ENCODE measurements at places on chromosomes 2 and 18.

DNA sequence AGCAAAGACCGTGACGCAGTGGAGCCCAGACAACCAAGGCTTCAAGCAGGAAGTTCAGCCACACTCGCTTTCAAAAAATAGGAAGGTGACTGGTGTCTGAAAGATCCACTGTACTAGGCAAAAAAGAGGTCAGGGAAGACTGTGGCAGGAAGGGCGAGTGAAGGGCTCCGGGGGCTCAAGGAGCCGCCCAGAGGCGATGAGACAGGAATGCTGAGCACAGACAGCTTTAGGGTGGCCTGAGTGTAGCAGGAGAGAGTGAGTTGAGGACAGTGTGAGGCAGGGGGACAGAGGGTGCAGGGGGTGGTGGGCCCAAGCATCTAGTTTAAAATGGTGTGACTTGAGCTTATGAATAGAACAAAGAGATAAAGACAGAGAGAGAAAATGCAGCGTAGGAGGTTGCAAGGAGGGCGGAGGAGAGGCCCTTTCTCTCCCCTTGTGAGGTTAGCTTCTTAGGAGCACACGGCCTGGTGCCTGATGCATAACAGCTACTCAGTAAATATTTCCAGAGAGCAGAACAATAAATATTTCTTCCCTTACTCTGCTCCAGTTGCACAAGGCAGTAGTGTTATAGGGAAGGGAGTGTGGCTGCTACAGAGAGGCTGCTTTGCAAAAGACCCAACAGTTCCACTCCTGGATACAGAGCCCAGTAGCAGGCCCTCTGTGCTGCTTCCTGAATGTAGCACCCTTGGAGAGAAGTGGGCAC is 789.7 kb upstream of the RAB6C start:
- DNase-seq: no peak

DNA sequence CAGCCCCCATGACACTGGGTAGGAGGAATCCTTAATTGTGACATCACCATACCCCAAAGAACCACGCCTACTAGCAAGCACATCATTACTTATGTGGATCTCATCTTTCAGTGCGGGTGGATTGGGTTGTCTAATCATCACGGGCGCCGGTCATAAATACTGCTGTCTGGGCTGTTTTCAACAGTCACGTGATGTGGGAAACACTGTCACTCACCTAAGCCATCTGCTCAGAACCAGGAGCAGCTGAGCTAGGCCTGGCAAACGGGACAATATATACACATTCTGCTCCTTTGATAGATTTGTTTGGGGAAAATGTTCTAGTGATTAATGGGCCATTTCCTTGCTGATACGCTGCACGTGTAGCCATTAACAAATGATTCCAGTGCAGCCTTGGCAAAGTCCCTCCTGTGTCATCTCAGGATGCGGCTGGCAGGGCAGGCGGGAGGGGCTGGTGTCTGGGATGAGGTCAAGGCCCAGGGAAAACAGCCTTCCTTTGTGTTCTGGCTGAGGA is 145.9 kb upstream of the COPS8 start:
- no peak for DNase-seq

GRCh38 chr18:10930076-10930475 is 219.3 kb downstream of the PIEZO2 start:
- DNase-seq: no peak

DNA sequence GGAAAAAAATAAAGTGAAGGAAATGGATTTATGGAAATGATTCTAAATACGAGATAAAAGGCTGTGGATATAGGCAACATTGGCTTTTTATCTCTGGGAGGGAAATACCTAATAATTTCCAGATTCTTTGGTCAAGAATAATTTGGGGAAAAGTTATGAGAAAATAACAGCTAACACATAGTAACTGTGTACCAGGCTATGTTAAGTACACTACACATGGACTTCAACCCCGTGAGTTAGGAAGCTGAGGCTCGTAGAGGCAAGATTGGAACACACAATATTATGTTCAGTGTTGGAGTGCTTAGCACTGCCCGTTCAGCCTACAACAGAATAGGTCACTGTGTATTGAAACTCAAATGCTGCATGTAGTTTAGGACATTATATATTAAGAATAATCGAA is 34.3 kb upstream of the GPD2 start:
- no peak for DNase-seq

GRCh38 chr2:25151718-25152117 is 16.7 kb downstream of the POMC start:
- no peak for DNase-seq

GRCh38 chr18:35605686-35606417 is 24.3 kb downstream of the GALNT1 start:
- no peak for DNase-seq

- DNase-seq: no peak
These were observed 94.2 kb downstream of the KCTD1 start for GRCh38 chr18:26454192-26454591.

DNA sequence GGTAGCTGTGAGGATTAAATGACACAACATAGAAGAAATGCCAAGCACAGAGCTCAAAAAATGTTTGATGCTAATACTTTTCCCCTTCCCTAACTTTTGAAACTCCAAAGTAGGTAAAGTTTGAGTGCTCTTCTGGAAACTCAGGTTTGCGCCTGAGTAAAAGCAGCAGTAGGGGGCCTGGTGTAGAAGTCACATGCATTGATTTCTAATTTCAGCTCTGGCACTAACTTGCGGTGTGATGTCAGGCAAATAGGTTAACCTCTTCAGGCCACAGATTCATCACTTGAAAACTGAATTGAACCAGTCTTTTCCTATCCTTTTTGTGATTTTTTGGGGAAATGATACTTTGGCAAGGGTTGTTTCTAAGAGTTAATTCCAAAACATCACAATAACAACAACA is 27.2 kb downstream of the LHCGR start:
- DNase-seq: no peak

- DNase-seq: no peak
These were observed 7.8 kb upstream of the ARHGAP28 start for GRCh38 chr18:6721755-6722154.

- DNase-seq: no peak
These were observed 311.2 kb upstream of the LRATD1 start for GRCh38 chr2:14321357-14321756.

DNA sequence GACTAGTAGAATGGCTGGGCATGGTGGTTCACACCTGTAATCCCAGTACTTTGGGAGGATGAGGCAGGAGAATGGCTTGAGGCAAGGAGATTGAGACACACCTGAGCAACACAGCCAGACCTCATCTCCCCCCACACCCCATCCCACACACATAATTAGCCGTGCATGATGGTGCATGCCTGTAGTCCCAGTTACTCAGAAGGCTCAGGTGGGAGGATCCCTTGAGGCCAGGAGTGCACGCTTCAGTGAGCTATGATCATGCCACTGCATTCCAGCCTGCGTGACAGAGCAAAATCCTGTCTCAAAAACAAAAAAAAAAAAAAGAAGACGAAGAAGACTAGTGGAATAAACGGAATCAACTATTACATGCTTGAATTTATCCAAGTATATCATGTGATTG is 150.0 kb downstream of the STK39 start:
- peak; percentile 89 for DNase-seq

- peak; percentile 60 for DNase-seq
These were observed 61.4 kb upstream of the RTN4 start for GRCh38 chr2:55111570-55112228.

GRCh38 chr2:72681016-72681995 is 144.5 kb downstream of the EXOC6B start:
- DNase-seq: peak; percentile 11

GRCh38 chr18:31497836-31498573 is at the start of gene DSG2:
TSS of gene DSG2 (plus strand) at chr18:31498177. CDS start at chr18:31498252, 75 bp downstream.
- DNase-seq: peak; percentile 38

- DNase-seq: no peak
These were observed 167.7 kb downstream of the TDRD15 start for GRCh38 chr2:21291426-21291825.

DNA sequence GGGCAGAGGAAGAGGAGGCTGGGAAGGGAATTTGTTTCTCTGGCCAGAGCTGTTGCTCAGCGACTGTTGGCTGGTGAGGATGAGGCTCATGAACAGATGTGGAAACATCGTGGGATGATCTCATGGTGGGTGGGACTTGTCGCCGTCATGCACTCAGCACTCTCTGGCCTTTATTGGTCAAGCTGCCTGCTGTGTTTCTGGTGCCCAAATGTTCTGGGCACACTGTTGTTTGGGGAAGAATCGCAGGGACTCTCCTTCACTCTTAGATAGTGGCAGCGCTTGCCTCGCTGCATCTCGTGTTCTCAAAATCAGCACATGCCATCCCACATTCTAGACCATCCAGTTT is 145.6 kb downstream of the AGAP1 start:
- peak; percentile 10 for DNase-seq

DNA sequence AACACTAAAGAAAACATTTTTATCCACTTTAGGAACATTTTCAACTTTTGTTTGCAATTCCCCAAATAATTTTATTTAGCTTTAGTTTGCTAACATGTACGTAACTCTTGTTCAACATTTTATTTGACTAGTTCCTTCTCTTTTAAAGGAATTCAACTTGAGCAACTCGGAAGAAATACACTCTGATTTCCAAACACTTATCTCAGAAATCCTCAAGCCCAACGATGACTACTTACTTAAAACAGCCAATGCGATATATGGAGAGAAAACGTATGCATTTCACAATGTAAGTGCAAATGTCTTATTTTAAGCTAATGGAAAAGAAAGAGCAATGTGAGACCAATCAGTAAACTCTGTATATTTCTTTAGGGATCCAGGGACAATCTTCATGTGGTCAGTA is 10.1 kb downstream of the SERPINB10 start:
- no peak for DNase-seq

- DNase-seq: no peak
These were observed 91.7 kb upstream of the YWHAQ start for GRCh38 chr2:9722451-9722850.

- no peak for DNase-seq
These were observed 13.9 kb upstream of the RAB31 start for GRCh38 chr18:9694174-9694573.

DNA sequence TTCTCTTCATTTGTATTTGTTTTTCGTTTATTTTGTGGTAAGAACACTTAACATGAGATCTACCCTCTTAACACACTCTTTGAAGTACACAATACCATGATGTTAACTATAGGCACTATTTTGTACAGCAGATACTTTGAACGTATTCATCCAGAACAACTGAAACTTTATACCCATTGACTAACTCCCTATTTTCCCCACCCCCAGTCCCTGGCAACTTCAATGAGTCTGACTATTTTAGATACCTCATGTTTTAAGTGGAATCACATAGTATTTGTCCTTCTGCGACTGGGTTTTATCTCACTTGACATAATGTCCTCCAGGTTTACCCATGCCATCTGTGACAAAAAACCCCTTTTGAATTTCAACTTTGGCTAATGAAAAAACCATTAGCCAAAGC is 356.3 kb upstream of the CDH20 start:
- no peak for DNase-seq

DNA sequence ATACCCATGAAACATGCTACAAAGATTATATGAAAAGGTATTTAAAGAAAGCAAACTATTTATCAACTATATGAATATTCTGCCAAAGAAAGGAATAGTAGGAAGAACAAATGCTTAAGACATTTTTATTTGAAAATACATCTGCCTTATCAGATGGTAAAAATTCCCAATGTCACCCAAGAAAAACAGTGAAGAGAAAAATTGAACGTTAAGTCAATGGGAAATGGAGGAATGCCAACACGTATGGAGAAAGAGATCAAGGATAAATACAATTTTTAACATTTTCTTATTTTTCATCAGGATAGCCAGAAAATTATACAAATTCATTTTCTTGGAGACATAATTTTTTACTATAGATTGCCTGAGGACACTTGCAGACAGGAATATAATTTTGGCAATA is 394.2 kb downstream of the ZEB2 start:
- DNase-seq: no peak

DNA sequence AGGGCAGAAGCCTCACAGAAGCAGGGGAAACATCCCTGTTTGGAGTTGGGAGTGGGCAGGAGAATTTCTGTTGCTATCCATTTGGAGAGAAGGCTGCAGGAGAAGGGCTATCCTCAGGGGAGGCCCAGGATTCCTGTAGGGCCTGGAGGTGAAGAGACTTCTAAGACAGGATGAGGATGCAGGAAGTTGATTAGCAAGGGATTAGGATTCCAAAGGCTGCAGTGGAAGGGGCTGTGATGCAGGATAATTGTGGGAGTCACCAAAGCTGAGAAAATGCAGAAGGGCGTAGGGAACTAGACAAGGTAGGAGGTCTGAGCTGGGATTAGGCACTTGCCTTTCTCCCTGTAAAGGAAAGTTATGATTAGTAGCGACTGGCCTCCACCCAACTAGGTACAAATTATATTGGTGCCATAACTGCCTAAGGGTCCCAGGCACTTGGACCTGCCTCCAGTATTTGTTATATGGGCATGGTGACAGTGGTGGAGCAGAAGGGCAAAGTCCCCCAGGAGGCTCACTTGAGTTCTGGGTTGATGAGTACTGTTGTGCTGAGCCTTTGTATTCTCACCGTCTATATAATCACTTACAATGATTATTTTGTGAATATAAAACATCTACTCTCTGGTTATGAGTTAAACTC is 96.4 kb upstream of the MSTN start:
- DNase-seq: no peak

- no peak for DNase-seq
These were observed 492.1 kb upstream of the MYT1L start for GRCh38 chr2:2823061-2823753.

- DNase-seq: no peak
These were observed 177.8 kb upstream of the EPAS1 start for GRCh38 chr2:46119453-46119852.

- DNase-seq: no peak
These were observed 201.4 kb downstream of the CELF4 start for GRCh38 chr18:37364237-37364636.

DNA sequence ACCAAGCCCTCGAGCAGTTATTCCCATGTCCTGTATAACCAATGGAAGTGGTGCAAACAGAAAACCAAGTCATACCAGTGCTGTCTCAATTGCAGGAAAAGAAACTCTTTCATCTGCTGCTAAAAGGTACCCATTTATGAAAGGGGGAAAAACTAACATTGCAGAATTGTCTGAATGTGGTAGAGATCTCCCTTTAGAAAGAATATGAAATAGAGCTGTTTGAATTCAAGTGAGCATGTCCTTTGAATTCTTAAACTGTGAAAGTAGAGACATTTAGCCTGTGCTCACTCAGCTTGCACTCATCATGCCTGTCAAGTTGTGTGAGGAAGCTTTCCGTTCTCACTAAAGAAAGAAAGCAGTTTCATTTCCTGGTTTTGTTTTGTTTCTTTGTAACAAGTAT is 87.4 kb downstream of the EML4 start:
- DNase-seq: no peak

DNA sequence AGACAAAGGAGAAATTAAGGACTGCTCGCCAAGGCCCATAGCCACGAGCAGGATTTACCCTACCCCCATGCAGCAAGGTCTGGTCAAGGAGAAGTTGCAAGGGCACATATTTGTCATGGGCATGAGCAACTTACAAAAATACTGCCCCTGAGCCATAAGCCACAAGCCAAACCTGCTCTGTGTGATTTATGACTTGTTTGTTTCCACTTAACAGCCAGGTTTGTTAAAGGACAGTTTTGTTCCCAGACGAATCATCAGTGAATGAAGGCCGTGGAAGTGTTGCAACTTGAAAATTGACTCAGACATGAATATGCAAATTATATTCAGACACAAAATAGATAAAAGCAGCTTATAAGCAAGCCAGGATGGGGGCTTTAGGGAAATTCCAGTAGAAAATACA is 31.3 kb upstream of the EVA1A start:
- peak; percentile 82 for DNase-seq

- DNase-seq: peak; percentile 2
These were observed 53.1 kb downstream of the HPCAL1 start for GRCh38 chr2:10355471-10356438.

- DNase-seq: no peak
These were observed 189.6 kb downstream of the LRP1B start for GRCh38 chr2:141941210-141941714.

Measured in kidney glomerular epithelial cell (primary cell).